HL-60 (cell line): ENCODE measurements at places on chromosomes 6 and 20.
A peak's percentile ranks its signal among the peaks of the same experiment; 100 is the strongest.

- peak; percentile 66 for DNase-seq
Measured at GRCh38 chr6:43887340-43887858, 117.4 kb downstream of the VEGFA start.

GRCh38 chr20:295804-296203 is 1.6 kb upstream of the ZCCHC3 start:
- DNase-seq, result no peak

GRCh38 chr6:48141975-48142374 is 31.0 kb upstream of the PTCHD4 start:
- no peak for DNase-seq

DNA sequence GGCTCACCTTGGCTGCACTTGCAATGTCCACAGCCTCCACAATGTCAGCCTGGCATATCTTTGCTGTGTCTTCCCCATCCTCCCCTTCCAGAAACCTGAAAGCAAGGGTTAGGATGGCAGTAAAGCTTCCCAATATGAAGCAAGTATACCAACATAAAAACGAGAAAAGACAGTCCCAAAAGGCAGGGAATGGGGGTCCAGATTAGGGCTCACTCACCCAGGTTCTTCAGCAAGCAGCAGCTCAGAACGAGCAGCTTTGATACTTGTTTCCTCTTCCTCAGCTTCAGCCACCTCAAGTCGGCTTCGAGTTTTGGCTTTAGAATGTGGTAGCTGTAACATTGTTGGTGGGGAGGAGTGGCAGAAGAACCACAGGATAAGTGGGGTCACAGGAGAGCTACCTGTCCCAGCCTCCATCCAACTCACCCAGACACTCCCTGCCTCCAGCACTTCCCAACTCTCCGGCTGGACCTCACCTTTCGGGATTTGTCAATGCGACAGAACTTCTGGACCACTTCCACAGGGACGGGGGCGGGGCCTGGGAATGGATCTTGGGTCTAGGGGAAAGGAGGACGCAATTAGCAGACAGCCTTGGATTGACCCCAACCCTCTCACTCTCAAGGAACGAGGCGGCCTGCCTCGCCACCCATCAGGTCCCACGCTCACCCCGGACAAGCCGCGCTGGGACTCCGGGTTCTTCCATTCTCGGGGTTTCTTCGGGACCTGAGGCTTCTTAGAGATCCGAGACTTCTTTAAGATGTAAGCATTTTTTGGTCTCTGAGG is 708 bp downstream of the WDR46 start:
- DNase-seq, result no peak

GRCh38 chr20:56575157-56575556 is 42.1 kb downstream of the FAM209B start:
- no peak for DNase-seq

- no peak for DNase-seq
Measured at GRCh38 chr20:44615876-44616603, 33.7 kb downstream of the PKIG start.

DNA sequence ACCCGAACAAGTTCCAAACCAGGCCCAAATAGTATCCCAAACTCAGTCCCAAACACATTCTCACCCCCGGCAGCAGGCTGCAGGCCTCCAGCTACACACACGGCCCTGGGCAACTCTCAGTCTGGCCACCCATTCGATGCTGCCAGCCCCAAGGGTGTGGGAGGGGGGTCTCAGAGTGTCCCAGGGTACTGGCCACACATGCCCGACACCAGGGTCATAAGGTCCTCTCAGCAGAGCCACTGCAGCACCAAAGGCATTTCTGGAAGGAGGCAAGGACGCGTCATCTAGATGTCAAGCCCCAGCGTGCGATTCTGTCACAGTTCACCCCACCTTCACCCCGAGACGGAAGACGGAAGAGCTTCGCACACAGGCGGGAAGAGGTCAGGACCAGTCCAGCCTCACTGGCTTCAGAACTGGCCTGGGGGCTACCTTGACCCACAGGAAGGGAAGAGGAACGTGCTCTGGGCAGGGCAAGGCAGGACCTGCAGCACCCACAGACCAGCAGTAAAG is 9.5 kb downstream of the MYL9 start:
- DNase-seq, result no peak

DNA sequence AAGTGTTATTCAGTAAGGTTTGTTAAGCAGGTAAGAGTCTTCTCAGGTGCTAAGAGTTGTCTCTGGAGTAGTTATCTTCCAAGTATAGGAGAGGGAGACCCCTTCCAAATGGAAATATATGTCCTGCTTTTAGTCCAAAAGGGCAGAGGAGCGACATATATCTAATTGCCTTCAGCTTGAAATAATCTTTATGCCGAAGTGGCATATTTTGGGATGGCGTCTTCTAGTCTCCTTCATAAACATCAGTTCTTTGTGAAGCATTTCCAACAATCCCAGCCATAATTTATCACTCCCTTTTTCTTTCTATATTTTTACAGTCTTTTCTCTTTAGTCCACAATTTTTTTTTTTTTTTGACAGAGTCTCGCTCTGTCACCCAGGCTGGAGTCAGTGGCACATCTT is 6.0 kb downstream of the TMC2 start:
- DNase-seq, result no peak

DNA sequence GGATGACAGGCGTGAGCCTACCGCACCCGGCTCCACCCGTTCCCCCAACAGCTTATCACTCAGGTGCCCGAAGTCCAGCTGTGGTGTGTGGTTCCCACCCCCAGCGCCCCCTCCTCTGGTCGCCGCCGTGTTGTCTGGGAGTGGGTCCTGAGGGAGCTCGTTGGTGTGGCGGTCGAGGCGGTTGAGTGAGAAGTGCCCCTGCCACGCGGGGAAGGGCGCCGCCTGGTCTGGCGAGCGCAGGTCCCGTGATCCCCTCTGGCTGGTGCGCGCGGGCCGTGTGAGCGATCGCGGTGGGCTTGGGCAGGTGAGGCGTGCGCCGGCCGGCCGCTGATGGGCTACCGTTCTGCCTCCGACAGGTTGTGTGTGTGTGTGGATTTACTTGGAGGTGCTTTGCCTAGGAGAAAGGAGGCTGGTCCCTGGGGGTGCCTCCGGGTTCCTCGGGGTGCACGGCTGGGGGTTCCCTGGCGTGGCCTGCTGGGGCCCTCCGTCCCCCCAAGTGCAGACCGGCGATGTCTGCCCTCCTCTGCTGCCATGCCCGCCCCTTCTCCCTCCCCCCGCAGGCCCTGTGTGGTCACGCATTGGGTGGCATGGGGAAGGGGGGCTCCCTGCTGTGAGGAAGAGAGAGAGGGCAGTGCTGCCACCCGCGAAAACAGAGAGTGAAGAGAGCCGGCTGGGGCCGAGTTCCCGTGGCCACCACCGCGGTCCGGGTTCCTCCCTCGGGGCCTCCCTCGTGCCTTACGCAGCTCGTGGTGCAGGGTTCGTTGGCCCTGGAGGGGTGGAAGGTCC is 336.0 kb upstream of the DEFB115 start:
- no peak for DNase-seq

- no peak for DNase-seq
Measured at GRCh38 chr6:14644381-14644780, 526.8 kb downstream of the CD83 start.

DNA sequence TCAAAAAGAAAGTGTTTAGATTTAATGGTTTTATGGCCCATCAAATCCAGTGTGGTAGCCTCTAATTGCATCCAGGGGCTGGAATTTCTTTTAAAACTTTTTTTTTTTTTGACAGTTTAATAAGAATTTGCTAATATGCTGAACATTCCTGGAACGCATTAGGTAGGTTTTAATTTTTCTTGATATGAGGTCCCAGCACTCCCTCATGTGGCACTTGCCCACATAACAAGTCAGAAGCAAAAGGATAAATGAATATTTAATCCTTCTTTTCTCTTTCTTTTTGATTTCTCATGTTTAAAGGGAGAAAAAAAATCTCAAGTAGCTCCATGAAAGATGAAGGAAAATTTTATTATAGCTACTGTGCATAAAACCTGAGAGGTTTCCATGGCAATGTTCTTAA is 13.5 kb downstream of the HAO1 start:
- no peak for DNase-seq

- DNase-seq, result no peak
Measured at GRCh38 chr6:121732641-121733040, 297.2 kb downstream of the GJA1 start.

- DNase-seq, result no peak
Measured at GRCh38 chr6:90098627-90099026, 198.0 kb downstream of the BACH2 start.

DNA sequence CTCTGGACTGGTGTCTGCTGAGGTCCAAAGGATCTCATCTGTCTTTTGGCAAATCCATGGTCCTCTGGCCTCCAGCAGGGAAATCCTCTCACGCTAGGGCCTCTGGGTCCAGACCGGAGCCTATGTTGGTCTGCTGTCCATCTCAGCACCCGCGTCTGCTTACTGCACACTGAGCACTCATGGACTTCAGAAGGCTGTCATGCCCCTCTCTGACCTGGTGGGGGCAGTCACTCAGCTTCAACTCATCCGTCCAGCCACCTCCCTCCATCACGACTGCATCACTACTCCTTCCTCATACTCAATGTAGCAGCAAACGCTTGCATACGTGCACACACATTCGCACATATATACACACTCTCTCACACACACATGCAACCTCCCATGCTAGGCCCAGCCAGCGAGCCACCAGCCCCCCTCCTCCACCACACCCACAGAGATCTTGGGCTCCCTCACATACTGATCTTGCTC is 33.3 kb downstream of the GABRR2 start:
- peak; percentile 70 for DNase-seq

DNA sequence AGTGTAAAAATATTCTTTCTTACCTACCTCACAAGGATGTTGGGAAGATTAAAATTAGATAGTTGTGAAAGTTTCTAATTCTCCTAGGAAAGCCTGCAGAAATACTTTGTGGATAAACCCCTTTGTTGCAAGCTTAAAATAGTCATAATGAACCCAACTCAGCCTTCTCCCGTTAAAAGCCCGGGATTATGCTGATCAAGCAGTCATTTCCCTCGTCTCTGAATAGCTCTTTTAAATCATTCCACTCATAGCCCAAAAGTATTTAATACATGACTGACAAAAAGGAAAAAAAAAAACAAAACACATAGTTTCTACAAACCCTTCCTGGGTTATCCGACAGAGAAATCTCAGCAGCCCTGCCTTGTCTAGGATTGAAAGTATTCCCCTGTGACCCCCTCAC is 10.9 kb upstream of the METTL24 start:
- no peak for DNase-seq

GRCh38 chr6:14885498-14885897 is 360.4 kb upstream of the JARID2 start:
- no peak for DNase-seq

DNA sequence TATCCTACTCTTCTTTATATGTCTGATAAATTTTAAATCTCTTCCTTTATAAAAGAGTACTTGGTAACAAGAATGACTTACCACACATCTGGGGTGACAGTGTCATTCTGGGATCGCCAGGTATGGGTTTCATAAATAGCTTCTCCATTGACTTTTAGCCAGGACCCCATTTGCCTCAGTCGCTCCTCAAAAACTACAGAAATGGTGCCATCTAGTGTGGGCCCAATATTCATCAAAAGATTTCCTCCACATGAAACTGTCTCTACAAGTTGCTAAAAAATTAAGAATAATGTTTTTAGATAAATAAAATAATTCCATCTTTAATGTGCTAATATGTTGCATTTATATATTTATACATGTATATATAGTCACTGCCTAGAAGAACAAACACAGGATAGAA is 9.7 kb downstream of the FUCA2 start:
- no peak for DNase-seq

- DNase-seq, result no peak
Measured at GRCh38 chr6:68502946-68503345, 132.1 kb upstream of the ADGRB3 start.

GRCh38 chr20:58175425-58175824 is 53.0 kb downstream of the ANKRD60 start:
- no peak for DNase-seq

- no peak for DNase-seq
Measured at GRCh38 chr20:22503577-22503976, 80.8 kb downstream of the FOXA2 start.

GRCh38 chr6:24439858-24440539 is 37.3 kb downstream of the MRS2 start:
- no peak for DNase-seq

GRCh38 chr20:871948-872347 is 38.4 kb downstream of the FAM110A start:
- no peak for DNase-seq

- no peak for DNase-seq
Measured at GRCh38 chr20:13028673-13029072, 19.9 kb downstream of the SPTLC3 start.

GRCh38 chr20:36274181-36274841 is 31.8 kb upstream of the DLGAP4 start:
- DNase-seq, result no peak

- no peak for DNase-seq
Measured at GRCh38 chr20:853406-853996, 20.0 kb downstream of the FAM110A start.

DNA sequence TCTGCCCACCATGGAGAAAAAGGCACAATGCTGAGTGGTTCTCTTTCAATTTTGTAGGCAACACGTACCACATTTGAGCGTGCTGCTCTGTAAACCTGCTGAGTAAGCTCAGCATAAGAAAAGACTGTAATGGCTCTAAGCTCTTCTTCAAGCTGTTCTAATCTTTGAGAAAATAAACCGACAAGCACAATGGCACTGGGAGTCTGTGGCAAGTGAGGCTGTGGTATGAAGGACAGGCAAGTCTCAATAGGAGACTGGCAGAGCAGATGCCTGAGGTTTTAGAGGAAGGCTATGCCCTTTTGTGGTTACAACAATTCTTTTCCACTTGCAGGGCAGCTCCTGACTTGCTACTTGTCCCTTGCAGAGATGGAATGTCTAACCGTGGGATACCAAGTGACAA is 136.7 kb upstream of the EXOC2 start:
- DNase-seq, result no peak

DNA sequence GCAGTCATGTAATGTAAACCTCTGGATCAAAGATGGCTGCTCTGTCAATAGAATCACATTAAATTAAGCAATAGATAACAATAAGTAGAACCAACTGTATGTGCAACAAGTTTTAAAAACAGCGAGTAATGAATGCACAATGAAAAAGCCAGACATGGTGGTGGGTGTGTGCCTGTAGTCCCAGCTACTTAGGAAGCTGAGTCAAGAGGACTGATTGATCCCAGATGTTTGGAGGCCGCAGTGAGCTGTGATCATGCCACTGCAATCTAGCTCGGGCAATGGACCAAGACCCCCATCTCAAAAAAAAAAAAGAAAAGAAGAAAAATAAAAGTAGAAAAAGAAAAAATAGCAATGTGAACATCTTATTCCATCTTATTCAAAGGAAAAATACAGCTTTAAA is 558.7 kb upstream of the MMS22L start:
- DNase-seq, result no peak

DNA sequence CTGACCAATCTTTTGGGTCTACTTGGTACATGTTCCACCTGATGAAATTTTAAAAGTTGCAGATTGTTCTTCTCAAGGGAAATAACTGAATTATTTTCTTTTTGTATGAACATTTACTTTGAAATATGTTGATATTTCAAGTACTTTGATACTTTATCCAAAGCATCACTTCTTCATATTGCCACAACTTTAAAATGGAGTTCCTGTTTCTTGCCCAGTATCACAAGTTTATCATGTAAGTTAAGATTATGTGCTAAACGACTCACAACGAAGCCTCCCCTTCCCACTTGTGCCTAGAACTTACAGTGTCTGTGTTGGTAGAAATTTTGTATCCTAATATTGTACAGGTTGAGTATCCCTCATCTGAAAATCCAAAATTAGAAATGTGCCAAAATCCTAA is 108.4 kb downstream of the ARID1B start:
- no peak for DNase-seq
